ENCODE measurements at places on chromosomes 4 and X.

- DNase-seq = no peak
These were observed 1.0 kb downstream of the CHRDL1 start for GRCh38 chrX:110794601-110795000.

DNA sequence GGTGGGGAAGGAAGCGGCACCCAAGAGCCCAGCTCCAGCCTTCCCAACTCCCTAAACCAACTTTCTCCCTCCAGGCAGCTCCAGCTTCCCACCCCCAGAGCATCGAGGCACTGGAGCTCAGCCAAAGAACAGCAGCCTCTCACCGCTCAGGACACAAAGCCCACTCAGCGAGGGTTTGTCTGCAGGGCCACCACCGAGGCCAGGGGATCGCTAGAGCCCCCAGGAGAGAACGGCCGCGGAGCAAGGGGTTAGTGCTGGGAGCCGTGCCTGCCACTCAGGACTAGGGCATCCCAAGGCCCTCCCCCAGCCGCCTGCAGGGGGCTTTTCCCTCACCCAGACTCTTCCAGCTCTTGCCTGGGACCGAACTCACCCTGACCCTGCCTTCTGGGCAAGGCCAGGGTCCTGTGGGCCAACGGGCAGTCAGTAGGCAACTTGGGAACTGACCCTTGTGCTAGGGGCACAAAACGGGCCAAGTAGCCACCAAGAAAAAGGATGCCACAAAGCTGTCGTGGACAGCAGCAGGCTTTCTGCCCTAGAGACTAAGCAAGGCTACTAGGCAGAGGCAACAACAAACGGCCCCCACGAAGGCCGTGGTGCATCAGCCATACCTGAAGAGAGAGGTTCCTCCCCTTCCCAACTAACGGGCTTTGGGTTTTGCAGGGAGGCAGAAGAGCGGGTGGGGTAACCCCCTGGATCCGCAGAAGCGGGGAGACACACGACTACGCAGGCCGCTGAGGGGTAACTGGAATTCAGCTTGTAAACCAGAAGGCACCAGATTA, 2.3 kb downstream of the HCFC1 start:
- DNase-seq = no peak

- no peak for DNase-seq
These were observed 22.8 kb downstream of the CRMP1 start for GRCh38 chr4:5869966-5870619.

DNA sequence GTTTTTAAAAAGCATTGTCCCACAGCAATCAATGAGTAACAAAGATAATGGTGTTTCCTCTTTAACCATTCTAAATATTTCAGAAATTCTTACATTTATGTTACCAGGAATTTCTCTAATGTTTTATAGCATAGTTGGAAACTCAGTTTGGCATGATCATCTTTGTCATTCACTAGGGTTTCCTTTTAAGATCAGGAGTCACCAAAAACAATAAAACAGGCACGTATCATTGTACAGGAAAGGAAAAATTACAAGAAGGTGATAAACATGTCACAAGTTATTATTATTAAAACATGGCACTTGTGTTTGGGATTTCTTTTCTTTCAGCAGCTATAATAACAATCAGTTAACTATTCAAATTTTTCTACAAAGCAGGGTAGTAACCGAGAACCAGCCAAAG, 84.0 kb downstream of the SLC10A7 start:
- no peak for DNase-seq

DNA sequence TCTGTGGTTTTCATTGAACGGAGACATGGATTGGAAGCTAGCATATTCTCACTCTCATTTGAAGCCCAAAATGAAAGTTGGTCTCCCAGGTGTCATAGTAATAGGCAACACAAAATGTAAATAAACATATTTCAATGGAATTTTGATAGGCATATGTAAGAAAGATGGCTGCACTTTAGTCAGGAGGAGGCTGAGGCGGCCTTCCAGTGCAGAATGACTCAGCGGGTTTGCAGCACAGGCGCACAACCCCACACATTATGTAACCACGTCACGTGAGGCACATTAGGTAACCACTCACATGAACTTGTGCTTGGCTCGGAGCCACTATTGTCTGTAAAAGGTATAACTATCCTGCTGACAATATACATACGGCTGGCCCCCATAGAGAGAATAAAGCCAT, 381.7 kb downstream of the GPAT3 start:
- no peak for DNase-seq

DNA sequence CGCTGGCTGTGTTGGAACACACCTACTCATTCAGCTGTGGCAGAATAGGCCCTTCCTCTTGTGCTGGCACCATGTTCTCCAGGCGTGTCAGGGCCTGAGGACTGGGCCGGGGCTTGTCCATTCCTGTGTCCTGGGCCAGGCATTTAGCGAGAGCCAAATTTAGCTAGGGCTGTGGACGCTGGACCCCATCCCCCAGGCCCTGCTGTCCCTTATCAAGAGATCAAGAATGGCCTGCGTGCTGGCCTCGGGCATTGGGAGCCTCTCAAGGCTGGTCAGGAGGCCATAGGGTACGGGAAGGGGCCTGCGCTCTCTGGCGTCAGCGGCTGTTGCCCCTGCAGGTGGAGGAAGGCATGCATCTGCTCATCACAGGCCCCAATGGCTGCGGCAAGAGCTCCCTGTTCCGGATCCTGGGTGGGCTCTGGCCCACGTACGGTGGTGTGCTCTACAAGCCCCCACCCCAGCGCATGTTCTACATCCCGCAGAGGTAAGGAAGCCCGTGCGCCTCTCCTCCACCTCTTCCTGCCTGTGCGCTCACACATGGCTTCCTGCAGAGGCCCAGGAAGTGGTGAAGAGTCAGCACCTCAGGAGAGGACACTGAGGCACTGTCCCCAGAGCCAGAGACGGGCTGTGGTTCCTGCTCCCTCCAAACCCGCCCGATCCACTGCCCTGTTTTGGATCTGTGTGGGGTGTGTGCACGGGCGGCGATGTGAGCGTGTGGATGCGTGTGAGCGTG, 15.3 kb downstream of the ABCD1 start:
- DNase-seq = no peak

GRCh38 chr4:15753786-15754185, 24.3 kb upstream of the CD38 start:
- no peak for DNase-seq

- DNase-seq = no peak
These were observed 90.4 kb downstream of the PHEX start for GRCh38 chrX:22122510-22122909.

GRCh38 chr4:89625599-89626293, 211.2 kb downstream of the SNCA start:
- DNase-seq = no peak

- DNase-seq = no peak
These were observed 163.4 kb upstream of the ITM2A start for GRCh38 chrX:79530310-79531108.

DNA sequence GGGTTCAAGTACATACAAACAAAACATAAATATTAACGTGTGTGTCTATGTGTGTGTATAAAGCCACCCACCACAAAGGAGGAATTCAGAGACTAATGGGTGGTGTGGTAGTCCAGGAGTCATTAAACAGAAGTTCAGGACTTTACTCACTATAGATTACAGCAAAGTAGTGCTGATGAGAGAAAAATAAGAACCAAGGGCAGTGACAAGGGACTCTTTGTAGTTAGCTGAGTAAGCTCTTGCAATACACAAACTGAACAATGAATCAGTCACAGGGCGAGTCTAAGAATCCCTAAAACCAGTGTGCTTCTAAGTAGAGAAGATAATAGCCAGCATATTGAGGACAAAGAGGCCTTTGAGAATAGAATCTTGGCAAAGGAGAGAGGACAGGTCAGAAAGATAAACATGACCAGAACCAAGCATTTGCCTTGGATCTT, 232.4 kb downstream of the PPP3CA start:
- no peak for DNase-seq

DNA sequence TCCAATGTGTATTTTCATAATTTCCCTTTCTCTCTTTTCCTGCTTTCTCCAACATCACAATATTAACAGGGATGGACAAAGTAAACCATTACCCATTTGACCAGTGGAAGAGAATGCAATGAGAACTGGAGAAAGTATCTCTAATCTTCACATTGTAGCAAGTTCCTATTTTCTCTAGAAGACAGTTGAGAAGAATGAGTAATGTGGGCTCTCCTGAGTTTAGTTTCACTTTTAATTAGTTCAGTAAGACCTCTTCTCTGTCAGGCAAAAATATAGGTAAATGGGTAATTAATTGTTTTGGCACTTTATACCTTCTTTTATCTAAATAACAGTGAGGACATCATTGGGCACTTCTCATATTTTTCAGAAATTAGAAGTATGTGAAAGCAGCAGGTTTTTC, 602.0 kb downstream of the GLUD2 start:
- no peak for DNase-seq

DNA sequence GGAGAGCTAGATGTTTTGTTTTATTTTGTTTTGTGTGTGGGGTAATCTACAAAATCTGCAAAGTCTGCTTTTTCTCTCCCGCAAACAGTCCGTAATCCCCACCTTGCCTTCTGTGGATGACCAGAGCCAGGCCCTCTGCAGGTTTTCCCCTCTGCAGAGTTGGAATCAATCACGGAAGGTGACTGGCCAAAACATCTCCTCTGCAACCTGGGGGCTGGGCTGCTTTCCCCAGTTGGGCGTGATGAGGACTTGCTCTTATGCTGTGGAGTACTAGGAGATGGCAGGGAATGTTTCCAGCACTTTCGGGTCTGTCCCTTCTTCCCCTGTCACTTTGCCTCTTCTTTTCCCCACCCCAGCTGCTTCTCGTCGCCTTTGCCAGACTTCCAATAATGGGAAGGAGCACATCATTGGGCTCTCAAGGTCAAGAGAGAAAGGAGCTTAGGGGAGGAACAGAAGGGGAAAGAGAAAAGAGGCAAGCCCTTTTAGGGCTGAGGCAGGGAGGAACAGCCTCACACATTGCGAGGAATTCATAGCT, 1.1 kb downstream of the TMEM35A start:
- DNase-seq = no peak

DNA sequence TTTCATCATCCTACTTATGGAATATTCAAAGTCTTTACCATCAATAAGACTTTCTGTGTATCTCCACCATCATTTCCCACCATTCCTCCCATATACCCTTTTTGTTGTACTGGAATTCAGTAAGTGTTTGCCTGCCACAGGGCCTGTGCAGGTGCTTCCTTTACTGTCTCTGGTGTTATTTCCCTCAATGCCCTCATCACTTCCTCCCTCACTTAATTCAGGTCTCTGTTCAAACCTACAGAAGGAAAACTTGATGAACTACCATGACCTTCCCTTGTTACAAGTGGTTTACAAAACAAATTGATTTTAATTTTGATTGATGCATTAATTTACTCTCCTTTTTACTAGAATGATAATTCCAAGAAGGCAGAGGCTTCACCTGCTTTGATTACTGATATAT, 159.5 kb upstream of the FAT4 start:
- DNase-seq = no peak

- no peak for DNase-seq
These were observed 13.5 kb upstream of the SPP1 start for GRCh38 chr4:87961993-87962392.

GRCh38 chr4:152709675-152710438, 30.1 kb upstream of the TMEM154 start:
- no peak for DNase-seq

- peak; percentile 92 for DNase-seq
These were observed at the start of gene IRS4 for GRCh38 chrX:108736509-108737479. IRS4 (minus strand) TSS chrX:108736563.

GRCh38 chr4:74006009-74006476, 7.6 kb upstream of the CXCL5 start:
- DNase-seq = no peak

DNA sequence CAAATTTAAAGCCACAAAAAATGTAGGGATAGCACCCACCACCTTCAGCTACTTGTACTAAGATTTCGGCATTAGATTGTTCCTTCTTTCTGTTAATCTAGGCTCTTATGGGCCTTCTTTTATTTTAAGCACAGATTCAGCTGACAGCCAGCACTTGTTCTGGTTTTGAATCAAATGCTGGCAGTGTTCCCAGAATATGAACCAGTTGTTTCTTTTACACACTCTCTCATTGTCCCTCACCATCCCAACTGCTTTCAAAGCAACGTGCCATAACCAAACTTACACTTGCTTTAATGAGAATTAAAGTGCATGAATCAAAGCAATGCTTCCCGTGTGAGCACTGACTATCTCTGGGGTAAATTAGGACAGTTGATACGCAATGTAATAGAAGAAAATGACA, 744.5 kb upstream of the FAM241A start:
- peak; percentile 24 for DNase-seq

- DNase-seq = no peak
These were observed 1.1 kb downstream of the CTBP1 start for GRCh38 chr4:1247864-1248244.

DNA sequence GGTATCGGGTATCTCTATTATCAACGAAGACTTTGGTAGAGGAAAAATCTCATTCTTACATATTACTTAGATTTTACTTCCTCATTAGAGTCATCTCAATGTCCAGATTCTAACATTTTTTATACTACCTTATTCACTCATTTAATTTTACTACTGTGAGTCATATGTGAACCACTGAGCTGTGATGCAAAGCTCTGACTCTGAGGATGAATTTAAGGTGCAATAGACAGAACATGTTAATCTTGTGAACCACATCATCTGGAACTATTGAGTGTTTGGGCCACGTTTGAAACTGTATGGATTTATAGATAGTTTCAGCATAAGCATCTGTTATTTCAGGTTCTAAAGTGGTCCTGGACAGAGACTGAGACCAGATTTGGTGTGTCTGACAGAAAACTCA, 78.4 kb downstream of the PWWP3B start:
- no peak for DNase-seq

DNA sequence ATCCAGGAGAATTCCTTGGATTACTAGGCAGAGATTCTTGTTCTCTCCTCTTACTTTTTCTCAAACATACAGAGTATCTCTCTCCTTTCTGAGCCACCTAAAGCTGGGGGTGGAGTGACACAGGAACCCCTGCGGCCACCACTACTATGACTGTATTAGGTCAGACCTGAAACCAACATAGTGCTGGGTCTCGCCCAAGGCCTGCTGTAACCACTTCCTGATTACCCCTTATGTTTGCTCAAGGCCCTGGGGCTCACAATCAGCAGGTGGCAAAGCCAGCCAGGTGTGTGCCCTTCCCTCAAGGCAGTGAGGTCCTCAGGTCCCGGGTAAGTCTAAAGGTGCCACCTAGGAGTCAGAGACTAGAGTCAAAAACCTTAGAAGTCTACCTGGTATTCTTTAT, 166.4 kb downstream of the PARM1 start:
- no peak for DNase-seq

Data from NCI-H187 treated with DMSO at 0.1 percent for 48 hours (cell line).